ENCODE measurements at places on chromosomes 2 and 18.

DNA sequence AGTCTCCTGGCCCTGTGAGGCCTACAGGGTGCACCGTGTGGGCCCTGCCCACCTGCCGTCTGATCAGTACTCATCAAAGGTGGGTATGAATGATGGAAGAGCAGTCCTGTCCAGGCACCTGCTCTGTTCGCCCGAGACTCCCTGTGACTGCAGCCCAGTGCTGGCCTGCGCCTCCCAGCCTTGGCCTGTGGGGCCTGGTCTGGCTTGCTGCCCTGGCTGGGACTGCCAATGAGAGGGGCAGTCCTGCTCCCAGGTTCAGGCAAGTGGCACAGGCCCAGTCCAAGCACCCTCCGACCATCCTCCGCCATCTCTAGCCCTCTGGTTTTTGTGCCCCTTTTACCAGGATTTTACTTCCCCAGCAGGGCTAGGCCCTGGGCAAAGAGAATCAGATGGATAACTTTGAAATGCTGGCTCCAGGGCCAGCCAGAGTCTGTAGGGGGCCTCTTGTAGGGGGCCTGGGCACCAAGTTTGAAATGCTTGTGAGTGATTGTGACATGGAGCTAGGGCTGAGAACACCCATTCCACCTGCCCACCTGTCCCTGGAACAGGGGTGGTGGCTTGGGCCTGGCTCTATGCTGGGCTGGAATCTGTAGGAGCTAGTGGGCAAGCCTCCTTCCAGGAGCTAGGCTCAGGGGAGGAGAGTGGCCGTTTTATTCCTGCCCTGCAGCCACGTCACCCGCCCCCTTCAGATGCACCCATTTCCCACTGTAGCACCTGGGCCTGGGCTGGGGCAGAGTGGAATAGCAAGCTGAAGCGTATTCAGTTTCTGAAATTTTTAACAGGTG is 8.7 kb upstream of the HS6ST1 start:
- DNase-seq, result no peak

- DNase-seq, result no peak
Measured at GRCh38 chr2:120415728-120416509, 70.0 kb downstream of the INHBB start.

GRCh38 chr2:28754321-28754720 is 2.7 kb downstream of the PPP1CB start:
- DNase-seq, result no peak

DNA sequence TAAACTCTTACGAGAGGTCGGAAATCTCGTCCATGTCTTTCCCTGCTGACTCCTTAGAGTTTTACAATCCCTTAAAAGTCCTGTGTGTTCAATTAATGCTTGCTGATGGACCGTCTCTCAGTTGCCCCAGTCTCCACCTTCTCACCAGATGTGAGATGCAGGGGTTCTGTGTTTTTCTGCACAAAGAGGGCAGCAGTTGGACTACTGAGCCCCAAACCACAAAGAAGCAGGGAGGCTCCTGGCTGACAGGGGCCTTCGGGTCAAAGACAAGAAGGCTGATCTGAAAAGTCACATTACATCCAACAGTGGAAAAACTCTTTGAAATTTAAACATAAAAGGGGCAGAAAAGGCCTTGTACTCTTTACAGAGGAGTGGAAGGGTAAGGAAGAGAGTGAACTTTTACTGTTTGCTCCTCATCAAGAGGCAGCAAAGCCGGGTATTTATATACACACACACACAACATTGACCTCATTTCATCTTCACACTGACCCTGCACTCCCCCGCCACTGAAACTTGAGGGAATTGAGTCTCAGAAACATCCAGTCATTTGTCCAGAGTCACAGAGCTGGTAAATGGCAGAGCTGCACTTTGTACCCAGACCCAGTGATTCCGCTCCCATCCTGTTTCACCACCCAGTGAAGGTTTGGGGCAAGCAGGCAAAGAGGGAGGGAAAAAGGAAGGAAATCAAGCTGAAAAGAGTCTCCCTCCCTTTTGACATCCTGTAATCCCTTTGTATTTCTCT is 23.7 kb downstream of the MRPL33 start:
- DNase-seq, result no peak

- DNase-seq, result no peak
Measured at GRCh38 chr2:48896870-48897269, 141.3 kb upstream of the LHCGR start.

DNA sequence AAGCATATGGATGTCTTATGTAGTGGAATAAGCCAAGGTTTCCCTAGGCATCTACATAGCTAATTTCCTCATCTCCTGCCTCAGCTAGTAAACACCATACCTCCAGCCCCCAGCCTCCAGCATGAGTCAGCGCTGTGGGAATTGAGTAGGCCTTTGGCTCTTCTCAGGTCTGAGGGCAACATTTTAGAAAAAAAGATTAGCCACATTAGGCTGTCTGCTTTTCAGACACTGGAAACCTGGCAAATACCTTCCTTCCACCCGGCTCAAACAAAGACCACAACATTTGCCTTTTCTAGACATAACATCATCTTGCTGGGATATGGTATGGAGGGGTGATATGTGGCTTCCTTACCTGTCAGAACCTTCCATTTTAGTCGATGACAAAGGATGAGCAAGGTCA is 6.1 kb upstream of the CCDC195 start:
- no peak for DNase-seq

DNA sequence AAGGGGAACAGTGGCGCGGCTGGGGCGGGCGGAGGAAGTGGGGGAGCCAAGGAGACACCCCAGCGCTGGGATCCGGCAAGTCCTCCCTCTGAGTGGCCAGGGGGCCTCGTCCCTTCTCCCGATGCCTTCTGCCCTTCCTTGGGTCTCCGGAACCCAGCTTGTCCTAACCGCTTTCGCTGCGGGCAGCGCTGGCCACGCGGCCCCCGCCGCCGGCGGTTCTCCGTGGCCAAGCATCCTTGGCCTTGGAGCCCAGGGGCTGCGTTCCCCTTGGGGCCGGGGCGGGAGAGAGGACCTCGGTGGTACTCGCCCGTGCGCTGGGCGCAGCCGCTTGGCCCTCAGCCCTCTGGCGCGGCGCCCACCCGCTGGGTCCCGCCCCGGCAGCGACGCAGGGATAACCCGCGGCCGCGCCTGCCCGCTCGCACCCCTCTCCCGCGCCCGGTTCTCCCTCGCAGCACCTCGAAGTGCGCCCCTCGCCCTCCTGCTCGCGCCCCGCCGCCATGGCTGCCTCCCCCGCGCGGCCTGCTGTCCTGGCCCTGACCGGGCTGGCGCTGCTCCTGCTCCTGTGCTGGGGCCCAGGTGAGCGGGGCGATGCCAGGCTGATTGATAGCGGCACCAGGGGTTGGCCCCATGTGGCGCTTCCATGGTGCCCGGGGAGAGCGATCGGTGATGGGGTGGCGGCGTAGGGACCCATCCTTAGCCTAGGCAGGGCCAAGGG is 128.7 kb downstream of the UXS1 start:
- no peak for DNase-seq

GRCh38 chr2:101466426-101466825 is 8.5 kb downstream of the RFX8 start:
- no peak for DNase-seq

GRCh38 chr18:31538837-31539236 is 40.9 kb downstream of the DSG2 start:
- no peak for DNase-seq

- no peak for DNase-seq
Measured at GRCh38 chr2:168449419-168449818, 6.7 kb upstream of the CERS6 start.

- DNase-seq, result no peak
Measured at GRCh38 chr2:235595422-235596010, 101.7 kb downstream of the AGAP1 start.

DNA sequence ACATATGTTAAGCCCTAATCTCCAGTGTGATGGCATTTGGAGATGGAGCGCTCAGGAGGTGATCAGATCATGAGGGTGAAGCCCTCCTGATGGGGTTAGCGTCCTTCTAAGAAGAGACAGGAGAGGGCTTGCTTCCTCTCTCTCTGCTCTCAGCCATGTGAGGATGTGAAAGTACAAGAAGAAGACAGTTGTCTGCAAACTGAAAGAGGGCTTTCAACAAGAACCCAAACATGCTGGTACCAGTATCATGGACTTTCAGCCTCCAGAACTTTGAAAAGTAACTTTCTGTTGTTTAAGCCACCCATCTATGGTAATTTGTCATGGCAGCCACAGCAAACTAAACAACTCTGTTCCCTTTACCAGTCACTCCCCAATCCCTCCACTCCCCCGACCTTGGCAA is 47.4 kb downstream of the CACNB4 start:
- DNase-seq, result no peak

GRCh38 chr18:64405161-64405560 is 256.3 kb upstream of the LINC00305 start:
- DNase-seq, result no peak

DNA sequence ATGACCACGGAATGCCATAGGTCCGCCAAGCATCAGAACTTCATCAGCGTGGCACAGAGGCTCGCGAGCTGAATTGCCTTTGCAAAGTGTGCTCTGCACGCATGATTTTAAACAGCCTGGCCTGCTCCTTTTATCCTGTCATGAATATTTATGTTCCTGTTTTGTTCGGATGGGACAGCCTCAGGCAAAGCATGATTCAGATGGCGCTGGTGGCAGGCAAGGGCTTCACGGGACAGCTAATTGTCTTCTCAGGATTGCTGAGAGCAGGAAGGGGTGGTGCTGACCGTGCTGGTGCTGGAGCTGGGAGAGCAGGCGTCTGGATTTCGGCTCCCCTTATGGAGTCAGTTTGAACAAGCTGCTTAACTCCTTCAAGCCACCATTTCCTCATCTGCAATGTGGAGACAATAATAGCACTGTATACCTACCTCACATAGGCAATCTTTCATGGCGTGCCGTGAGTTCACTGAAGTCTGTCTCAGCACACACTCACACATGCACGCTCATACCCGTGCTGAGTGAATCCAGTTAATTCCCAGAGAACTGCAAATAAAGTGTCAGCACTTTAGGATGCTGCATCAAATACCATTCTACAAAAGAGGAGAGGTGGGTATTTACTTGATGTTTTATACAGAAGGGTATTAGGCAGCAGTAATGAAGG is 79.7 kb upstream of the APCDD1 start:
- no peak for DNase-seq

- DNase-seq, result no peak
Measured at GRCh38 chr18:46341986-46342525, 237.9 kb downstream of the HAUS1 start.

GRCh38 chr2:64967601-64968000 is 21.6 kb upstream of the SLC1A4 start:
- no peak for DNase-seq

- no peak for DNase-seq
Measured at GRCh38 chr18:63402246-63403162, 19.8 kb downstream of the VPS4B start.

DNA sequence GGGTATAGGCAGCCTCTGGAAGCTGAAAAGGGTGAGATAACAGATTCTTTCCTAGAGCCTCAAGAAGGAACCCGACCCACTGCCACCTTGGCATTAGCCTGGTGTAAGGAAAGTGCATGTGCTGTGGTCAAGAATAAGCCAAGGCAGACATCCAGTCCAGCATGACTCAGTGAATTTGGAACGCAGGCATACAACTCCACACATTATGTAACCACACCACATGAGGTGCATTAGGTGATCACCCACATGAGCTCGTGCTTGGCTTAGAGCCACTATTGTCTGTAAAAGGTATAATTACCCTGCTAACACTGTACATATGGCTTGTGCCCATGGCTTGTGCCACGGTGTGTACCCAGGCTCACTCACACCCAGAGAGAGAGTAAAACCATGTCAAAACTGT is 583.7 kb upstream of the HNMT start:
- no peak for DNase-seq

- no peak for DNase-seq
Measured at GRCh38 chr2:38806733-38807059, 28.7 kb downstream of the GEMIN6 start.

DNA sequence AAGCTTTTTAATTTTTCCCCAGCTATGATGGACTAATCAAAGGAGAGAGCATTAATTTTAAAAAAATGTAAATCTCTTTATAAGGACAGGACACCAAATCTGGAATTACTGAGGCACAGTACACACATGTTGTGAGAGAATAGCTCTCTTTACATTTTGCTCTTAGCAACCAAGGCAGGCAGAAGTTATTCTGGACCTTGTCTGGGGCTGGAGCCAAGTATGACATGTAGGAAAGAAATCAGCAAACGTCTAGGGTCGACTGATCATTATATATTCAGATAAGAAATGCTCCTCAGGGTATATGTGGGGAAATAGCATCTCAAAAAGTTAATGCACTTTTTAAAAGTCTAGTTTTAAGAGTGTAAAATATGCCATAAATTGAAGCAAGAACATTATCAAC is 1330.0 kb upstream of the CELF4 start:
- no peak for DNase-seq

- DNase-seq, result no peak
Measured at GRCh38 chr18:39162013-39162827, 1596.6 kb upstream of the CELF4 start.

GRCh38 chr2:151845481-151845880 is 17.3 kb upstream of the ARL5A start:
- DNase-seq, result no peak

DNA sequence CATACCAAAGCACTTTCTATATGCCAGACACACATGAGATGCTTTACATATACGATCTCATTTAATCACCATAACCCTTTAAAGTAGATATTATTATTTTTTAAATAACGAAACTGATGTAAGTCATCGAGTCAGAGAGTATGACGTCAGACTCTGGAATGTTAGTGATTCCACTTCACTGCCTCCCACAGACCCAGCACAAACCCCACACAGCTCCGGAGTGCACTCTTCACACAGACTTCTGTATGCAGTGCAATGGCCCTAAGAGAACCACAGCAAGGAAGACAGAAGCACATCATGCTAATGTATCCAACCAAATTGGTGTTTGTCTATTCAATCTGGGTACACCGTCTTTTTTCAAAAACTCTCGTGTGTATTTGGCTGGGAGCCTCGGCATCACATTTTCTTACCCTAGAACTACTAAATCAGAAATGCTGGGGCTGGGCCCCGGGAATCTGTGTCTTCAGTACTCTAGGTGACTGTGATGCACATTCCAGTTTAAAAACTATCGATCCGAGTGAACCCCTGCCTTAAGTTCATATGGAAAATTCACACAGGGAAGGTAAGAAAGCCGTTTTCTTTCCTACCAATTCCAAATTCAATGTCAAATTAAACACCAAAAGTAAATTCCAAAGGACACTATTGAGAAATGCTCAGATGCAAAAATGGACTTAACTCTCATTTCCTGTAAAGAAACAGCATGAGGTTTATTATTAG is 117.7 kb upstream of the ACVR1C start:
- DNase-seq, result no peak

GRCh38 chr2:40404517-40404916 is 47.4 kb downstream of the SLC8A1 start:
- no peak for DNase-seq

DNA sequence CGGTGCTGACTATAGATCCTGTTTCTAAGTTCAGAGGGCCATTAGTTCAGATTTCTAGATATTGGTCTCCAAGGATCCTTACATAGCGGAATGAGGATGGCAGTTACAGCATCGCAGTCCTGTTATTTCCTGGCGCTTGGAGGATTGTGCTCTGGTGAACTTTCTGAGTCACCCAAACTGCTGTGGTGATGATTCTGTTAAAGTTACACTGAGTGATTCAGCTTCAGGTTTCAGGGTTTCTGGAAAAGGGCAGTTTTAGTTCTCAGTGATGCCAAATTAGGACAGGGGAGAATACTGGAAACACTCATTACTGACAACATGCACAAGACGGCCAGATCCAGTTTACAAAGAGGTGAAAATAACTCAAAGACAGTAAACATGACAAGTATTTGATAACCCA is 52.1 kb upstream of the ANKRD62 start:
- DNase-seq, result no peak

GRCh38 chr2:36177282-36177681 is 178.3 kb upstream of the CRIM1 start:
- no peak for DNase-seq
